ENCODE measurements at places on chromosomes 11 and 22. TPM values are rescaled to one million over a fixed set of nuclear protein-coding genes. Genes with fewer than 3 reads are reported as not detected.

GRCh38 chr11:7442588-7443215, 42.6 kb upstream of the OLFML1 start:
- peak; percentile 79 for DNase-seq

GRCh38 chr11:12185106-12185690, 74.8 kb downstream of the MICAL2 start:
- DNase-seq, result no peak

GRCh38 chr11:94325681-94326080, 21.3 kb downstream of the IZUMO1R start:
- DNase-seq, result peak; percentile 66

DNA sequence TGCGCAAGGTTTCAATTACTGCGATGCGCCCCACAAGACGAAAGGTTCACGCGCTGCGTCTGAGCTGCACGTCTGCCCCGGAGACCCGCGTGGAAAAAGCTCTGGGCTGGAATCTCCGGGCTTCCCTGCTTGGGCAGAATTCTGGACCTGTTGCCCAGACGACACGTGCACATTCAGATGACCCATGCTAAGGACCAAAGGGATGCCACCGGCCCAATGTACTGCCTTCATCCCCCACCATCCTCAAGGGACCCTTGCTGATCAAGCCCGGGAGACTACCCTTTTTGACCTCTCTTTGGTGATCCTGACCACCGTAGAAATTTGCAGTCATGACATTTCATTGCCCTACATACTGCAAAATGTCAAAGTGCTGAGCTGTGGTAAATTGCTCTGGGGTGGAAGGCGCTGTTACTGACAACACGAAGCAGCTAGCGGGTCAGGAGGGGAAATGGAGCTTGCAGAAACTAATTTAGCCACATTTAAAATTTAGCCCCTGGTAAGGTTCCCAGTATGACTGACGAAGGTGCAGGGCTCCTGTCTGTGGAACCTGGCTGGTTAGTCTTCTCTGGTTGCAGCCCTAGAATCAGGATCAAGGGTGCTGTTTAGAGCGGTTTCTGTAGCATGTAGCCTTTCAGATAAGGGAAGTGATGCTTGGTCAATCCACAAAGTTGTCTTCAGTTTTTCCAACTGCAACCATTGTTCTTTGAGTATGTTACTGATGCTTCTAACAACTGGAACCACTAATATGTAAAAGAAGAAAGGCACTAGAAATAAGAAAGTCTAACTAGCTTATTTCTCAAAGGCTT, 81.9 kb downstream of the PRR5L start:
- no peak for DNase-seq

The OR8K3 gene
- total RNA-seq, result not detected

- peak; percentile 59 for DNase-seq
Measured at GRCh38 chr11:22624742-22625447, 728 bp downstream of the FANCF start.

The PHOX2A gene
- not detected for total RNA-seq

The RAB1B gene
- total RNA-seq, result 174 TPM

- DNase-seq, result no peak
Measured at GRCh38 chr11:119755356-119756071, 26.5 kb upstream of the NECTIN1 start.

The OR10A6 gene
- total RNA-seq, result not detected

DNA sequence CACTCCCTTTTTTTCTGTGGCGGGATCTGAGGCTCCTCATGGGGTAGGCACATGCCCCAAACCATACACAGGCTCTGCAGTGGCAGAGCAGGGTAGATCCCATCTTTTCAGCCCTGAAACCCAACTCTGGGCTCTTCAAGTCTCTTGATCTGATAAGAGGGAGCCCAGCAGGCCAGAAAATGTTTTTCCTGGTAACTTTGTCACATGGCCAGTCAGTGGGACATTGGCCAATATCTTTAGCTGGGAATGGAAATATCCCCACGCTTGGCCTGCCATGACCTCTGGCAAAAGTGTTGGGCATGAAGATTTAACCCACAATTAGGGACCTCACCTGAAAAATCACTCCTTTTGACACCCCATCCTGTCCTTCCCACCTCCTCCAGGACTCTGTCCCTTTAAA, 8.1 kb downstream of the INPP5J start:
- no peak for DNase-seq

Data from activated CD4-positive, alpha-beta T cell treated with anti-CD3 and anti-CD28 coated beads, Interleukin-2, amount 10 ng/mL, durations not matched to agents 7 days and 5 days (primary cell).